Stimulated activated CD8-positive, alpha-beta memory T cell treated with anti-CD3 and anti-CD28 coated beads, Interleukin-4, amount 100 ng/mL, for 24 hours (primary cell): ENCODE measurements at places on chromosomes 13 and 19.

DNA sequence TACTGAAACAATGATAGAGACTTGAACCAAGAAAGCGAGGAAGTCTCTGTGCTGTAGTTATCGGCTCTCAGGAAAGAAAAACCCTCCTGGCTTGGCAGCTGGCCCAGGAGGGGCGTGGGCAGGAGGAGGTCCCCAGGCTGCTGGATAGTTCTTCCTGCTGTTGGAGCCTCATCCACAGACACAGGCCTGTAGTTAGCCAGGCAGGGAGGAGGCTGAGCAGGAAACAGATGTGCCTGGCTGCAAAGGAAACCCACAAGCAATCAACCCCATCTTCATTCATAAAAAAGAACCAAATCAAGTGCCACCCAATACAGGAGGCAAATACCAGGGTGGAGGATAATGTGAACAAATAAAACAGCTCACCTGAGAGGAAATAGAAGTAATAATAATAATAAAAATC lies 86.2 kb downstream of the IRS2 start:
- no peak for DNase-seq

DNA sequence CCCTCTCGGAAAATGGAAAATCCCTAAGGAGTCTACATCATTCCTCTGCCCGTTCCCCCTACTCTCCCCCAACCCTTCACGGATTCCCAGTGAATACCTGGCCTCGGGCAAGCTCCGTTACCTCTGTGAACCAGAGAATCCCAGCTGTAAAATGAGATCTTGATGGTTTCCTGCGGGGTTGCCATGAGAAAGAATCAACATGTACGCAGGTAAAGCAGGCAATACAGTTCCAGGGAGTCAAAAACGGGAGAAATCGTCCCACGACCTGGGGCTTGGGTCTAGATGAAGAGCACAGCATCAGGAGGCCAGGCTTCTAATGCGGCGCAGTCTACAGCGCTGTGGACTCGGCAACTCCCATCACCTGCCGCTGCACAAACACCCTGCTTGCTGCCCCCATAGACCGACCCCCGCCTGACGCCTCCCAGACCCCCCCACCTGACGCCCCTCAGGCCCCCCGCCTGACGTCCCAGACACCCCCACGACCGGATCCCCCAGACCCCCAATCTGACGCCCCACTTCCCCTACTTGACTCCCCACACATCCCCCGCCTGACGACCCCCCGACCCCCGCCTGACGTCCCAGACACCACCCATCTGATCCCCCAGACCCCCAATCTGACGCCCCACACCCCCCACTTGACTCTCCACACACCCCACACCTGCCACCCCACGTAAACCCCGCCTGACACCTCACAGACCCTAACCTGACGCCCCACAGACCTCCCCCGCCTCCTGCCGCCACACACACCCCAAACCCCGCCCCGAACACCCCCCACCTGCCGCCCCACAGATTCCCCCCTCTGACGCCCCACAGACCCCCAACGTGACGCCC lies 680 bp downstream of the LIG4 start:
- no peak for DNase-seq

DNA sequence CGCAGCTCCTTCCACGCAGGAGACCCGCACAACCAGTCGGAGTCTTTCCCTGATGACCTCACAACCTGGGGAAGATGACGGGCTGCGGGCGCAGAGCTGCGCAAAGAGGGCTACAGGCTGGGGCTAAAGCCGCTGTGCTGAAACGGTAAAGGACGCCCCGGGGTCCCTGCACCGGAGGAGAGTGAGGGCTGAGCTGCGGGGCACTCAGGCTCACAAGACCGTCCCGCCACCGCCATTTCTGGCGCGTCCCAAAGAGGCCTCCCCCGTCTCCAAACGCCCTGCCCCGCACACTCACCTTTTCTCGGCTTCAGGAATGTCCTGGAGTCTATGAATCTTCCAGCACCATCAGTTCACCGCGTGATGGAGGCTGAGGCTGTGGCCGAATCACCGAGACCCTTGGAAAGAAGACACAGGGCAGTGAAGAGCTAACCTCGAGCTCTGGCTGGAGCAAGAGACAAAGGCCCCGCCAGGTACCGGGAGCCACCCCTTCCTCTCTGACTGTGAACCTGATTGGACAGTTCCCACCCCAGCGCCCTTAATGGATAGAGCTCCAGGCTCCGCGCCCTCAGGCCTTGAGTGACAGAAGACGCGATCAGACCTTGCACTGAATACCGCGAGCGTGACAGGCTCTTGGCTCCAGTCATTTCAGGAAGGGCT lies 41.8 kb upstream of the ZNF429 start:
- no peak for DNase-seq

DNA sequence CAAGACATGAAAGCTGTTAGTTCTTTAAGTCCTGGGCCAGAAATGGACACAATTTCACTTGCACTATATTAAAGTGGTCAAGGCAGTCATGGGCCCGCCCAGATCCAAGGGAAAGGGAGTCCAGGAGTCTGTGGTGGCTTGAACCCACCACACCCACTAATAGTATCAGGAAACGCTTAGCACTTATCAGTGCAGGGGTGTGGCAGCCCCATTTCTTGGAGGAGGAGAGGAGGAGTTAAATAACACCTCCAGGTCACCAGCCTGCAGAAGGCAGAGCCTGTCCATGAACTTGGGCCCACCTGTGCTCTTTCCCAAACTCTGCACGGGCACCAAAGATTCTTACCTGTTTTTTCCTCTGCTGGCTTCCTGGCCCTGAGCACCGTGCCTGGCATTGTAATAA lies 5.4 kb upstream of the NTN5 start:
- DNase-seq = no peak

DNA sequence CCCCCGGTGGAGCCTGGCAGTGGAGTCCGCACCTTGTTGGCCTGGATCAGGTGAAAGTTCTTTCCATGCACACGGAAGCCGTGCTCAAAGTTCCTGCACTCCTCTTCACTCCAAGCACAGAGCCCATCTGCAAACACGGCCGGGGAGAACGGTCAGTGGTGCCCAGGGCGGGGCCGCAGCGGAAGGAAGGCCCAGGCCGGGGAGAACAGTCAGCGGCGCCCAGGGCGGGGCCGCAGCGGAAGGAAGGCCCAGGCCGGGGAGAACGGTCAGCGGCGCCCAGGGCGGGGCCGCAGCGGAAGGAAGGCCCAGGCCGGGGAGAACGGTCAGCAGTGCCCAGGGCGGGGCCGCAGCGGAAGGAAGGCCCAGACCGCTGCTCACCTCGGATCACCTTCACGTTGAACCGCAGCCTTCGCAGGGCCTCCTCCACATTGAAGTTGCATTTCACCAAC lies 20.6 kb upstream of the PLPP2 start:
- no peak for DNase-seq

- DNase-seq = no peak
Measured at GRCh38 chr13:49214917-49215376, 5.2 kb upstream of the MLNR start.
